ENCODE measurements at places on chromosomes 2 and 18. TPM values are rescaled to one million over a fixed set of nuclear protein-coding genes. Genes with fewer than 3 reads are reported as not detected.

Gene SERPINB4
- total RNA-seq = not detected

Gene ALPP
- total RNA-seq = not detected

Gene UBE2E3
- total RNA-seq = 71.8 TPM

Gene EFEMP1
- total RNA-seq = 45.2 TPM

Gene NPPC
- total RNA-seq = not detected

Gene KCNG2
- not detected for total RNA-seq

Gene UPP2
- not detected for total RNA-seq

Gene MATN3
- total RNA-seq = 0.89 TPM

Gene TUBB8B
- total RNA-seq = not detected

Gene IL1A
- total RNA-seq = 0.66 TPM

Gene TRIM43
- total RNA-seq = not detected

Gene RSAD2
- 1.3 TPM for total RNA-seq

Gene NEU4
- 34.8 TPM for total RNA-seq

Gene ABHD1
- 0.37 TPM for total RNA-seq

Gene MARCHF4
- total RNA-seq = 0.09 TPM

Gene SGO2
- 2.0 TPM for total RNA-seq

Gene SLC66A2
- 61.3 TPM for total RNA-seq

Gene IL1RN
- 32.4 TPM for total RNA-seq

Gene TRABD2A
- total RNA-seq = 0.52 TPM

Gene MC4R
- not detected for total RNA-seq

Gene FOXD4L1
- 0.17 TPM for total RNA-seq

Gene CNTNAP5
- total RNA-seq = 31.7 TPM

Gene ANKRD30BL
- total RNA-seq = not detected

Gene SPP2
- not detected for total RNA-seq

Gene ZNF516
- 48.5 TPM for total RNA-seq

Gene EPG5
- total RNA-seq = 25.7 TPM

Gene MEIS1
- 61.8 TPM for total RNA-seq

Gene RGPD6
- 11.0 TPM for total RNA-seq

Gene ANKAR
- 9.3 TPM for total RNA-seq

Gene SLC40A1
- 271 TPM for total RNA-seq

Gene INHA
- total RNA-seq = 0.37 TPM

Gene FTCDNL1
- total RNA-seq = 3.1 TPM

Gene TLX2
- 0.12 TPM for total RNA-seq

Gene NRP2
- 146 TPM for total RNA-seq

Gene ACTG2
- 2,669 TPM for total RNA-seq

Gene ACVR1C
- total RNA-seq = 0.58 TPM

Gene TUBA3D
- total RNA-seq = not detected

Gene FASTKD2
- 16.9 TPM for total RNA-seq

Gene TUBA4B
- total RNA-seq = not detected

Gene TEX51
- not detected for total RNA-seq

Gene SOWAHC
- total RNA-seq = 19.4 TPM

Gene CD8B2
- 0.09 TPM for total RNA-seq

Gene LOXL3
- 15.9 TPM for total RNA-seq

Gene ZNF142
- 32.8 TPM for total RNA-seq

Gene CHST10
- total RNA-seq = 5.7 TPM

Gene TACR1
- 0.83 TPM for total RNA-seq

Gene MGAT4A
- total RNA-seq = 34.4 TPM

Gene ANO7
- 2.7 TPM for total RNA-seq

Gene LINC00305
- not detected for total RNA-seq

Gene TMEM150A
- 31.9 TPM for total RNA-seq

Gene CD302
- 34.6 TPM for total RNA-seq

Gene HAAO
- 20.9 TPM for total RNA-seq

Gene WNT10A
- total RNA-seq = 0.12 TPM

Gene HOXD1
- total RNA-seq = 0.40 TPM

Gene LOXHD1
- total RNA-seq = 0.12 TPM

Gene STK11IP
- 44.4 TPM for total RNA-seq

Gene ABCB11
- 0.23 TPM for total RNA-seq

Gene PTPRM
- 61.5 TPM for total RNA-seq
